ENCODE measurements at places on chromosomes 5 and 9.

GRCh38 chr5:2916076-2916682 is 164.7 kb upstream of the IRX2 start:
- DNase-seq: no peak

DNA sequence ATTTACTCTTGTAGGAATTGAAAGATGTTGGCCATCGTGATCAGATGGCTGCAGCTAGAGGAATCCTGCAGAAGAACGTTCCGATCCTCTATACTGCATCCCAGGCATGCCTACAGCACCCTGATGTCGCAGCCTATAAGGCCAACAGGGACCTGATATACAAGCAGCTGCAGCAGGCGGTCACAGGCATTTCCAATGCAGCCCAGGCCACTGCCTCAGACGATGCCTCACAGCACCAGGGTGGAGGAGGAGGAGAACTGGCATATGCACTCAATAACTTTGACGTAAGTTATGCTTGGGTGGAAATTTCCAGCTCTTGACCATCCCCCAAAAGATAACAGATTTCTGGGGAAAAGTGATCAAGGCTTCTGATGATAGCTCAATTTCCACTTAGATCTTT is 50.6 kb downstream of the LRRTM2 start:
- DNase-seq: no peak

DNA sequence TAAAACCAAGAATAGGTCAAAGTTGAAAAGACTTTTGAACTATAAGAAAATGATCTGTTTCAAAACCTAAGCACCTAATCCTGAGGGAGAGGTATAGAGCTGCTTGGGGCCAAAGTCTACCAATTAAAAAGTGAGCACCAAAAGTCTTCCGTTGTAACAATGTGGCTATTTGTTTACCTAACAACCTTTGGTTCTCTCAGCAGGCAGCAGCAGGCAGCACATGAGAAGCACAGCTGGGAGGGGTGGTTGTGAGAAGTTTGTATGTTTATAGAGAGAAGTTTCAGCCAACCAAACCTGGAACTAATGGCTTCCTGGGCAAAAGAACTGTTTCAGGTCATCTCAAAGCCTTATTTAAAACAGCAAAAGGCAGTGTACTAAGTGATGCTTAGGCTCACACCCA is 59.8 kb upstream of the TBC1D9B start:
- no peak for DNase-seq

GRCh38 chr5:93819668-93820067 is 78.3 kb upstream of the POU5F2 start:
- DNase-seq: no peak

GRCh38 chr9:115400796-115401195 is 282.8 kb upstream of the TNC start:
- DNase-seq: no peak

DNA sequence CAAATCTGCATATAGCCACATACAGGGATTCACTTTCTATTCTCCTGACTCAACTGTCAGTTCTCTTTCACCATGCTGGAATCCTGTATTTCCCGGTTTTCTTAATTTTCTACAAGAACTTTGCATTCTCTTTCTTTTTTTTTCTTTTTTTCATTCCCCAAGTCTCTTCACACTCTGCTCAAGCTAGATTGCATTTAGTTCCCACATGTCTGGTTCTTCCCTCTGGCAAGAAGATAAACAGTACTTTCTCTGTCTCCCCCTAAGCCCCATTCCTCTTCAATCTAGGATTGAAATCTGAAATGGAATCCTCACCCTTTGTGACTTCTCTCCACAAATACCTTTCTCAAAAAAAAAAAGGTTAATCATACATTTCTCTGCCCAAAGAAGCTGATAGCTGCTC is 64.2 kb upstream of the SLC12A2 start:
- no peak for DNase-seq

GRCh38 chr5:111254613-111255012 is 30.4 kb downstream of the CAMK4 start:
- DNase-seq: peak; percentile 60

DNA sequence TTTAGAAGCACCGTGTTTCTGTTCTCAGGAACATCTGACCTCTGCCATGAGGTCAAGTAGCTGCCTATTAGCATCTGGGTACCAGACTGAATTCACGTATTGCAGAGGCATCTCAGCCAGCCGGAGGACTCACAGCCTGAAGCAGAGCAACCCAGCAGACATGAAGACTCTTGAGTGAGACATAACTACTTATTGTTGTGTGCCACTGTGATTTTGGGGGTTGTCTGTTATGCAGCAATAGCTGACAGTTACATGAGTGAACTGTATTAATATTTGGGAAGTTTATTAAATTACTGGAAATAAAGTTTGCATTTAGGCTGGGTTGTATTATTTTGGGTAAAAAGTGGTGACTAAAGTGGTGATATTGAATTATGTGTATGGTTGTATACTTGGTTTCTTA is 1.3 kb upstream of the ACOT12 start:
- DNase-seq: no peak

DNA sequence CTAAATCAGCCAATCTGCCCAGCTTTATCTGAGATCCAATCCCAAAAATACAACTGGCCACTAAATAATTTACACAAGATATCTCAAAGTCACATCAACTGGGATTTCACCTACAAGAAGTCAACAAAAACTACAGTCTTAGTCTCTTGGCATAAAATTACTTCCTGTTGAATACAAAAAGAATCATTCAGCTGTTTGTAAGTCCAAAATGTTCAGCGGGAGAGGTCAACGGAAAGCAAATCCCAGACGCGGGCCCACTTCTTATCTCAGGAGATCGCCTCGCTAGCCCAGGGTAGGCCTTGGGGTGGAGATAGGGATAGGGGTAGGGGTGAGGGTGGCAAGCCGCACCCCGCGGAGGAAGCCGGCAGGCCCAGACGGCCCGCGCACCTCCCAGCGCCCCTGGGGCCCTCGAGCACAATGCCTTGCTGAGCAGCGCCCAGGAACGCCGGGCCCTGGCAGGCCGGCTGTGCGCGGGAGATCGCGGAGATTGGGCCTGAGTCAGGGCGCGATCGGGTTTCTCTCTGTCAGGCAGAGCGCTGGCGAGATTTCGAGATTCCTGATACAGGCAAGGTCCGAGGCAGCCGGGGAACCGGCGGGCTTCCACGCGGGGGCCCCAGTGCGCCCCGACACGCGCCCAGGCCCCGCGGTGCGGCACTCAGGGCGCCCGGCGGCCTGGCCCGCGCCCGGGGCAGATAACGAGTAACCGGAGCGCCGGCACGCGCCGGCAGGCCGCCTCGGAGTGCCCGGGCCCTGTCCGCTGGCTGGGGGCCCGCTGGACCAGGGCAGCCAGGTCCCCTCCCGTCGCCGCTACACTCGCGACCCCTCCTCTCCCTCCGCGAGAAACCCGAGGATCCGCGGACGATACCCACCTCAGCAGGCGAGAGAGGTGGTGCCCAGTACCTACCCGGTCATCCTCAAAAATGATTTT is 601 bp downstream of the HINT1 start:
- peak; percentile 38 for DNase-seq

- DNase-seq: no peak
These were observed 33.1 kb downstream of the ANP32B start for GRCh38 chr9:98016137-98016680.
